ENCODE measurements at places on chromosomes 12 and 14. TPM values are rescaled to one million over a fixed set of nuclear protein-coding genes. Genes with fewer than 3 reads are reported as not detected.

GRCh38 chr12:65492998-65493912 lies 214.8 kb downstream of the MSRB3 start:
- DNase-seq: no peak

DNA sequence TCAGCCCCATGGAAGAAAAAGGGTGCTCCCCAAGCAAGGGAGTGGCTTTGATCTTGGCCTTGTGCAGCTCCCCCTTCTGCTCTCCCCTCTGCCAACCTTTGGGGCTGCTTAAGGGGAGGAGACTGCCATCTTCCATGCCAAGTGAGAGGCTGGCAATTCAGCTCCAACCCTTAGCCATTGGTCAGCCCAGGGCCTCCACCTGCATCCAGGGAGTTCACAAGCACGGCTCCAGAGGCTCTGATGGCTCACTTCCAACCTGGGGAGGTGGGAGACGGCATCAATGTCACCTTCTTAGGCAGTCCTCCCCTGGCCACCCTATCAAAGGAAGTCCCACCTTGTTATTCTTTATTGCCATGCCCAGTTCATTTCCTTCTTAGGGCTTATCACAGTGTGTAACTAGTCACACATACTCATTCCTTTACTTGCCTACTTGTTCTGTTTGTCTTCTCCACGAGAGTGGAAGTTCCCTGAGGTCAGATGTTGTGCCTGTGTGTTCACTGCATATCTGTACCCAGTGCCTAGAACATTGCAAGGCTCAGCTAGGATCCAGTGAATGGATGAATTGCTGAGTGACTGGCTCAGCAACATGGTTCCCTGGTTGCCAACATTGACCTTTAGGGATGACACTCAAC lies 5.0 kb downstream of the HDAC7 start:
- no peak for DNase-seq

GRCh38 chr12:46473634-46474329 lies 101.2 kb upstream of the SLC38A2 start:
- DNase-seq: no peak

DNA sequence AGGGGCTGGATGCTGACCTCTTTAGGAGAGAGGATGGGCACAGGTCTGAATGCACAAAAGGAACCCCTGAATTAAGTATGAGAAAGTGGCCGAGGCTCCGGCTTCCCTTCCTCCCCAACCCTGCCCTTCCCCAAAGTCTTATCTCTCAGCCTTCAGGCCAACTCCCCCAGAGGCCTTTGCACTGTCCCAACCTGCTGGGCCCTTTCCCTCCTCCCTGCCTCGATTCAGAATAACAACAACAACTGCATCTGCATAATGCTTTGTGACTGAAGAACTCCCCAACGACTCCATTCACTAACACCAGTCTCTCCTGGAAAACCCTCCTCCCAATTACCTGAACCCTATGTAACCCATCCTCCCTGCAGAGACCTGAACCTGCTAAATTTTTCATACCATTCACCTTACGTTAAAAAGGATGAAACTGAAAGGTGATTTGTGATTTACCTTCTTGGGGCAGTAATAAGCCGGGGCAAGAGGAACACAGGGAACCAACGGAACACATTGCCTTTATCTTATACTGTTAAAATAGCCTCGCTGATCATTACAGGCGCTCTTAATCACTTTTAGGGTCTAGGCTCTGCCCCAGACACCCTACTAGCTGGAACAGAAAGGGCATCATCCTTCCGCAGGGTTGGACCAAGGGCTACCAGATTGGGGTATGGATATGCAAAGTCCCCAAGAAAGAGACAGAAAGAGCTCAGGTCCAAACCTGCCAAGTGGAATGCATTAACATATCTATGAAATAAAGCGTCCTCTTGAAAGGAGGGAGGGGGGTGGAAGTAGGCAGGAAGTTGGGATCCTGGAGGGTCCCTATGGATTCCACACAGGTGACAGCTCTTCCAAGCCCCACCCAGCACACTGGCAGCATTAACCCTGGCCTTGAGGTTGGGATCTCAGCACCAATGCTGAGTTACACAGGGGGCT lies 24.2 kb upstream of the FOXN3 start:
- DNase-seq: peak; percentile 33

DBX2 gene
- 0.32 TPM for total RNA-seq
